ENCODE measurements at places on chromosomes 3 and 15. TPM values are rescaled to one million over a fixed set of nuclear protein-coding genes. Genes with fewer than 3 reads are reported as not detected.

DNA sequence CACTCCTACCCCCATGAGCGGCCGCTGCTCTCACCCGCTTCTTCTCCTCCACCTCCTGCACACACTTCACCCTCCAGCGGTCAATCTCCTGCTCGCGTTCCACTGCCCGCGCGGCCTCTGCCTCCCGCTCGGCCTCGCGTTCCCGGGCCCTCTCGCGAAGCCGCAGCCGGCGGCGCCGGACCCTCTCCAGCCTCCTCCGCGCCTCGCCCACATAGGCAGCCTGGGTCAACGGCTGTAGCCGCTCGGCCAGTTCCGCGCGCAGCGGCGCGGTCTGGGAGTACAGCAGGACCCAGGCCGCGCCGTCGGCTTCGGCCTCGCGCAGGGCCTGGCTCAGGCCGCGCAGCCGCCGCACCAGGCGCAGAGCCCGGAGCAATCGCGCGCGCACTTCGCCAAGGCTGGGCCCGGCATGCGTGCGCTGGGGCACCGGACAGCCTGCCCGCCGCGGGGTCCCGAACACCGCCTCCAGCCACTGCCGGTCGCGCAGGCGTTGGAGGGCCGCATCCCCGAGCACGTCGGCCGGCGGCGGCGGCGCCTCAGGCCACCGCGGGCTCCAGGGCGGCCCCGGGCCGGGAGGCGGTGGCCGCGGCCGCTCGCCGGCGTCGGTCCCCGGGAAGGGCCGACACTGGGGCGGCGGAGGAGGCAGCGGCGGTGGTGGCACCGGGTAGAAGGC is 595 bp downstream of the PDCD7 start:
- peak; percentile 54 for DNase-seq

PIK3CB gene
- 54.9 TPM for total RNA-seq

- no peak for DNase-seq
These were observed 21.9 kb upstream of the OR5H6 start for GRCh38 chr3:98242155-98242554.

DNA sequence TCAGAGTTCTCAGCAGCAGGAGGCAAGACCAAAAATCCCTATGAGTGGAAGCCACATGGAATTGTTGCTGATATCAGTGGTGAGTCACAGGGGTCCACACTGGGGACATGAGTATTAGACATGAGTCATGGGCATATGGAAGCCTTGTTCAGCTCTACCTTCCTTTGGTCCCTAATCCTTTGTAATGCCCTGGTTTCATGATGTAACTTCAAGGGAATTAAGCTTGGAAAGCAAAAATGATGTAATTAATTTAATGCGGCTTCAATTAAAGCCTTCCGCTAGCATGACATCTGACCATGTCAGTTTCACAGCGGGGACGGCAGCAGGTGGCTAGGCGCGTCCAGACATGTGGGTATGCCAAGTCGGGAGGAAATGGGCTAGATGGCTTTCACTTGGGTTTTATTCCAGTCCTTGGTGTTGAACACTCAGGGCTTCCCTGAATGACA is 176.1 kb upstream of the RGMA start:
- no peak for DNase-seq

C3orf70 gene
- total RNA-seq: 13.7 TPM

CISH gene
- 14.4 TPM for total RNA-seq

DNA sequence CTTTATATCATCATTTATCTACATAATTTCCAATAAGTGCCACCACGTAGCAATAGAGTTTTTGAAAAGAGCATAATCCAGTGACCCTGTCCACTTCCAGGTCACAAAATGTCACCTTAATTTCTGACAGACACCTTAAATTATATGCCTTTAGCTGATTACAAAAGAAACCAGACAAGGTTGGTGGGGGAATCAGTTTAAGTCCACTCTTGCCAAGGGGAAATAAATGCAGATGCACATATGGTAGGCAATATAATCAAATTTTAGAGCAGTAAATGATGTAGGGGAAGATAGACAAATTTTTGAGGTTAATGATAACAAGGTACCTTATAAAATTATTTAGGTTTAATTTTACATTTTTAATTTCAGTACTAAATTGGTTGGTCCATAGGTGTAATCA is 253.5 kb downstream of the ZIC1 start:
- no peak for DNase-seq

MYLK gene
- 99.0 TPM for total RNA-seq

GASK1A gene
- 1.1 TPM for total RNA-seq

DNA sequence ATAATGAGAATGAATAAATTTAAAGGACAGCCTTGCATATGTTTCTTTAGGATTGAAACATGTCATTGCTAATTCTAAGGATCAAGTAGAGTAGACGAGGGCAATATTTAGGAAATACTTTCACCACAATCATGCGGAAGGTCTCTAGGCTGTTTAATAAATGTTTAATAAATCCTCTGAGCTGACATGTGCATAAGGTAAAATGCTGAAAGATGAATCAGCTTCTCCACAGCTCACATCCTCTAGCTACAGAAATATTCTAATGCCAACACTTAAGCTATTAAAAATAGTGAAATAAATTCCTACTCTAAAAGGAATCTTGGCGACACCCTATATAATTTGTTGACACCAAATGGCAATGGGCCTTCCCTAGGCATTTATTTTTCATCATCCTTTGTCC is 407.3 kb downstream of the TBL1XR1 start:
- no peak for DNase-seq

GRCh38 chr15:41855261-41855961 is 16.8 kb downstream of the PLA2G4B start:
- DNase-seq: no peak

TM4SF1 gene
- total RNA-seq: 83.9 TPM

COX5A gene
- 564 TPM for total RNA-seq

THUMPD3 gene
- 47.2 TPM for total RNA-seq

GRCh38 chr3:87503900-87504498 is 227.6 kb upstream of the POU1F1 start:
- DNase-seq: peak; percentile 6

ZCWPW2 gene
- 0.42 TPM for total RNA-seq

GRCh38 chr15:69119001-69119400 is 41.4 kb upstream of the GLCE start:
- no peak for DNase-seq

DNA sequence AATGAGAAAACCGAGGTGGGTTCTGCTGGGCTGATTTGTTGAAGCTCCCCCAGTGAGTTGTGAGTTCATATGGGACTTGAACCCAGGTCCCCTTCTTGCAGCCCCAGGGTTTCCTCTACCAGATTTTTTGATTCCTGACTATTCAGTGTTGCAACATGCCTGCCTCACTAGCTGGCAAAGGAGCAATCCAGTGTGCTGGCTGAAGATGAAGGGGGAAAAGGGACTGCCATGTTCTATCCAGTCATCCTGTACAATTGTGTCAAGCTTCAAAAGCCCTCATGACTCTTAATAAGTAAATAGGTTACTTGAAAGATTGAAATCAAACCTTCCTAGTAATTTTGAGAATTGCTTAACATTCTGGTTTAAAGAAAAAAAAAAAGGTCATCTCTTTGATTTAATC is 211.5 kb upstream of the TP63 start:
- no peak for DNase-seq

- DNase-seq: no peak
These were observed 321.8 kb upstream of the STAC start for GRCh38 chr3:36058404-36059030.

DHFR2 gene
- 7.8 TPM for total RNA-seq

DNA sequence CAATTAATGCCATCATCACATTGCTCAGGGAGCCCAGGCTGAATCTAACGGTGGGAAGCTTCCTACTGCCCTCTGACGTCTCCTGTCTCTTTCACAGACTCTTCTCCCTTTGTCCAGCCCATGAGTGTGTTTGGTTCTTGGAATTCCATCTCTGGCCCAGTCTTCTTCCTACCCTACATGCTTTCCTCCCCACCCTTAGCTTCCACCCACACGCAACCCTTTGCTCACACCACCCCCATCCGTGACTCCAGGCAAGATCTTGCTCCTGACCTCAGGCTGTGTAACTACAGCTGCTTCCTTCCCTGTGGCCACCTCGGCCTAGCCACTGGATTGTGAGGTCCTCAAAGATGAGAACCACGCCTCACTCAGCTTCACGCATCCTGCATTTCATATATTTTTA is 72.3 kb upstream of the THBS1 start:
- DNase-seq: no peak

XCR1 gene
- 0.64 TPM for total RNA-seq

C15orf62 gene
- 0.61 TPM for total RNA-seq

DNA sequence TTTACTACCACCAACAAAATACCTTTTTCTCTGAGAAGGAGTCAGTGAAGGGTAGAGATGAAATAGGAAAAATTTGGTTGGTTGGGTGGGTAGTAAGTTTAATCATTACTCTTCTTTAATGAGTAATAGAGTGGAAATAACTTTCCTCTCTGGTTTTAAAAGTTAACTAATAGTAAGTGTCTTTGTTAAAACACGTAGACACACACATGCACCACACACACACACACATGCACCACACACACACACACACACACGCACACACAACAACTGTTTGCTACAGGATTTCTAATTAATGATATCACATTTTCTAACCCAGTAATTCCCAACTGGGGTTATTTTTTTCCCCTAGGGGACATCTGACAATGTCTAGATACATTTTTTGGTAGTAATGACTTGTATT is 84.1 kb downstream of the CHL1 start:
- DNase-seq: no peak

- no peak for DNase-seq
These were observed 33.5 kb downstream of the RASGRF1 start for GRCh38 chr15:79057050-79057449.

DNA sequence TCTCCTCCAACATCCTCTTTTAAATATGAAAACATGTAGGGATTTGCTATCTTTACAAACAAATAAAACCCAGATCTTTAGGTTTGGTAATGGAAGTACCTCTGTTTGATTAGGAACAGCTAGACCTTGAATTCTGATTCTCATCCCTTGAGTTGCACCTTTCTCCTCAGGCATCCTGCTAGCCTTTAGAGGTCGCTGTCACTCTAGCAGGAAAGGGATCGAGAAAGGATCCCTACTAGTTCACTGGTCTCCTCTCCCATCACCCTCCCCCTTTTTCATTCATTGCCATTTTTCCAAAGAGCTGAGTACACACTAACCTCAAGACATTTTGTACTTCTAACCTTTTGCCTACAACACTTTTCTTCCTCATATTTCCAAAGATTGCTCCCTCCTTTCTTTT is 569.8 kb downstream of the RBMS3 start:
- DNase-seq: no peak

DNA sequence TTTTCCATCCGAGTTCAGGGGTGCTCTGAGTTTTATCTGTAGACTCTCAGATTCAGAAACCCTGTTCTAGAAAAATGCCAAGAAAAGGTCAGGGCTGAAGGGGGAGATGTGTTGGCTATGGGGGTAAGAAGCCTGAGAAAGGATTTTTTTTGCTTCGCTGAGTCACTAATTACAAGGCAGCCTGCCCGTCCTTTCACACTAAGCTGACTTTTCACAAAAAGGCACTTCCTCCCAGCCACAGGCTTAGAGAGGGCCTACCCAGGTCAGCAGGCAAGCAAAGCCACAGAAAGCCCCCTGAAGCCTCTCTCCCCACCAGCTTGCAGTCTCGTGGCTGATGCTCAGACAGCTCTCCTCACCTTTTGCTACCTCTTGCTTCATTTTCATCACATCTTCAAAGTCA is 192.6 kb upstream of the PRICKLE2 start:
- DNase-seq: no peak

DNA sequence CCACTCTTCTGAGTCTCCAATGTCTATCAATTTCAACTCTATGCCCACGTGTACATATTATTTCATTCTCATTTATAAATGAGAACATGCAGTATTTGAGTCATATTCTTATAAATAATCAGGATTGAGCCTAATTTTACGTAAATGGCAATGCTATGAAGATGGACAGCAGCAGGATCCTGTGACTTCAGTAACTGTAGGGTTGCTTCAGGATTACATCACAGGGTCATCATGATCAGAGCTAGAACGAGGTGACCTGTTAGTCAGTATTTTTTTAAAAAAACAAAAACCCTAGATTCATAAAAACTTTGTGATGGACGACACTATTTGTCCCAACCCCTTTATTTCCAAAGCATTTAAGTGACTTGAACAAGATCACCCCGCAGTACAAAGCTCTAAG is 21.8 kb downstream of the SHC4 start:
- DNase-seq: no peak

DNA sequence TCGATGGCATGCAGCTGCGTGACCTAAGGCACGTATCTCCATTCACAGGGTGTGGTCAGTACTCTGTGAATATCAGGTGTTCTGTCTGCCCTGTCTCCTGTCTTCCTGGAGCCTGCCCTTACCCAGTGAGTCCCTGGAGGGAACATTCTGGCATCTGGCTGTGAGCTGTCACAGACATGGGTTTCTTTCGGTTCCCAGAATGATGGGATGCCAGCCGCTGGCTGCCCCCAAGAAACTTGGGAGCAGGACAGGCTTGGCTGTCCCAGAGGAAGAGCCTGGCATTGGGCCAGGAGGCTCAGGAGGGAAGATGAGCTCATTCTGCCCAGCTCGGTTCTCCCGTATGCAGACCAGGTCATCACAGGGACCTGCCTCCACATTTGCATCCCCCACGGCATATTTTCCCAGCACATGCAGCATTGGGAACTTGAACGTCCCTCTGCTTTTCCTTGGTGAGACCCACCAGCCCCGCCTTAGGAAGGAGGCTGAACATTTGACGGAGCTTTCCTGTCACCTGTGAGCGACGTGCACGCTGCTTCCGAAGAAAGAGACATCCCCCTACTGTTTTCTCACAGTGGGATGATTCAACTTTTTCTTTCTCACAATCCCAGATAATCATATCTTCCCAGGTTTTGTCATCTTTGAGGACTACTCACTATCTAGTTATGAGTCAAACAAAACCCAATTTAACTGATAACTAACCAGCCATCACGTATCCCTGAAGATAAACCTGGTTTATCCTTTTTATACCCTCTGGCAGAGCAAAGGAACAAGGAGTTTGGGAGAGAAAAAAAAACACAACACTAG is 22.0 kb upstream of the PGPEP1L start:
- no peak for DNase-seq

DNA sequence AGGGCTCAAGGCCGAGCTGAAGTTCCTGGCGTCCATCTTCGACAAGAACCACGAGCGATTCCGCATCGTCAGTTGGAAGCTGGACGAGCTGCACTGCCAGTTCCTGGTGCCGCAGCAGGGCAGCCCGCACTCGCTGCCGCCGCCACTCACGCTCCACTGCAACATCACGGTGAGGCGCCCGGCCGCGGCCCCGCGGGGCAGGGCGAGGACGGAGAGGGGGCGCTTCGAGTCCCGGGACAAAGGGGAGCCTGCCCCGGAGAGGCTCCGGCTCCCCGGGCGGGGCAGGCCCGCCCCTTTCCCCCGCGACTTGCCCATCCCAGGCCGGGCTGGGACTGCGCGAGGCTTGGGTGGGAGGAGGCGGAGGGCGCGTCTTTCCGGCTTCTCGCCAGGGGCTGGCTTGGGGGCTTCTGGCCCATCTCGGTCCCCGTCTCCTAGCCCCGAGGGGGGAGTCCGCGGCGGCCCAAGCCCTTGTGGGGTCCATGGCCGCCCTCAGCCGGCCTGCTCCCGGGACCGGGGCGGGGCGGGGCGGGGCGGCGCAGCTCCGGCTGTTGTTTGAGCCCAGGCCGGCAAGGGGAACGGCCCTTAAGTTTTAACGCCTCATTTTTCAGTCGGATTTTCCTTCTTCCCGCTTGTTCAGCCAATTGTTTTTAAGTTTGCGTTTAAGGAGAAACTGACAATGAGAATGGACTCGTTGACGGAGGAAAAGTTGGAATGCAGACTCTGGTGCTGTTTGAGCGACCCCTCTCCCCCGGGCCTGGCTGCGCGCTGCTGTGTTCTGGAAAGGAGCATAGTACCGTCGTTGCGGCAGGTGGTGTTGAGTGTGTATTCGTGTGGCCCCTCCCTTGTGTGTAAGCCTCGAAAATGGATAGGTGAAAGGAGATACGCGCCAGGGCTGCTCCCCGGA is 683 bp downstream of the UBE2Q2 start:
- DNase-seq: peak; percentile 73

GRCh38 chr15:58002338-58003126 is 63.0 kb downstream of the ALDH1A2 start:
- no peak for DNase-seq

DAPK2 gene
- total RNA-seq: 58.3 TPM

All from left colon (tissue), 2 donors.